ENCODE measurements at places on chromosomes 7 and 10.

- no peak for DNase-seq
Measured at GRCh38 chr10:129472696-129473555, 5.9 kb downstream of the MGMT start.

DNA sequence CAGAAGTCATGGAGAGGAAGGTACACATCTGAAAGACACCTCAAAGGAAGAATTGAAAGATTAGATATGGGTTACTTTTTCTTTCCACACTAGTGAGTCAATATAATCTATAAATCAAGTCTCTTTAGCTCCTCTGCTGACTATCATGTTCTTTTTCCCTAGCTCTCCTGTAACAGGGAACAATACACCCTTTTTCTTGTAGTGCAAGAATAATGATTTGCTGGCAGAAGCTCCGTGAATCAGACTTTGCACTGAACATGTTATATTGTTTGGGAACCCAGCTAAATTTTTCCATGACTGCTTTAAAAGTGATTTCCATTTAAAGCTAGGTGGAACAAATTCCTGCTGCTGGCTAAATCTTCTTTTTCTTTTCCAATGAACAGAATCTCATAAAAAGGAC, 756.6 kb upstream of the C7orf33 start:
- no peak for DNase-seq

DNA sequence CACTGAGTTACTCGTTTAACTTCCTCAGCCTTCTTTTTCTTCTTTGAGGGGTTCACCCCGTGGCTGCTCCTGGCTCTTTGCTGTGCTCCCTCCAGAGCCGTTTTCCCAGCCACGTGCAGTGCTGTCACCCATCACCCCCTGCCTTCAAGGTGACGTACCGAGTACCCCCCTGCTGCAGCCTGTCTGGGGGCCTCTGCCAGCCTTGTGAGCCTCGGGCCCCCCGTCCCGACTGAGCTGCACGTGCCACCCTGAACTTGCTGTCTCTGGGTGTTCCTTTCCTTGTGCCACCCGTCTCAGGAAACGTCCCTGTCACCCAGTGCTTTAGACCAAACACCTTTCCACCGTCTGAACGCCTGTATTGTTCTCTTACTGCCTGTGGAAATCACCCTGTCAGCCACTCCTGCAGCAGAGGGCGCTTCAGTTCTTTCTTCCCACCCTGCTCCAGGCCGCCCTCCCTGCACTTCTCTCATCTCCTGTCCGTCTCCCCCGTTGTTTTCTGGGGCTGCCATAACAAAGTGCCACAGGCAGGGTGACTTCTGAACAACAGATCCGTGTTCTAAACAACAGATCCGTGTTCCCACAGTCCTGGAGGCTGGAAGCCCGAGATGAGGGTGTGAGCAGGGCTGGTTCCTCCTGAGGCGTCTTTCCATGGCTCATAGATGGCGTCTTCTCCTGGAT, 44.6 kb downstream of the WDR37 start:
- DNase-seq = no peak

DNA sequence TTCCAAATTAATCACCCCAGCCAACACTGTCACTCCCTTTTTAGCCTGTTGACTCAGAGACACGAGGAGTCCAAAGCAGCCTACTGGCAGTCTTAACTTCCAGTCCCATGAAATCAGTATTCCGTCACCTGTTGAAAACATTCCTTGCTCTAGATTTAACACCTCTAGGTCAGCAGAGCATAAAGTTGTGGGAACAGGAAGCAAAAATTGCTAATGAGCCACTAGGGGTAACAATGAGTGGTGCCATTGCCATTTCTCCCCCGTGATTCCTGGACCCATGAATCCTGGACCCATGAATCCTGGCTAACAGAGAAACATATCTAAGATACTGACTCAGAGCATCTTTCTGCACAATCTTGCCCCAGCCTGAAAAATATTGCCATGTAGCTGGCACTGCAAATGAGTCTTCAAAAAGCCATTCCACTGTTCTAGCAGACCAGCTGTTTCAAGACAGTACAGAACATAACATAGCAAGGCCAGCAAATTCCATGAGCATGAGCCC, 252.7 kb upstream of the PTER start:
- no peak for DNase-seq

DNA sequence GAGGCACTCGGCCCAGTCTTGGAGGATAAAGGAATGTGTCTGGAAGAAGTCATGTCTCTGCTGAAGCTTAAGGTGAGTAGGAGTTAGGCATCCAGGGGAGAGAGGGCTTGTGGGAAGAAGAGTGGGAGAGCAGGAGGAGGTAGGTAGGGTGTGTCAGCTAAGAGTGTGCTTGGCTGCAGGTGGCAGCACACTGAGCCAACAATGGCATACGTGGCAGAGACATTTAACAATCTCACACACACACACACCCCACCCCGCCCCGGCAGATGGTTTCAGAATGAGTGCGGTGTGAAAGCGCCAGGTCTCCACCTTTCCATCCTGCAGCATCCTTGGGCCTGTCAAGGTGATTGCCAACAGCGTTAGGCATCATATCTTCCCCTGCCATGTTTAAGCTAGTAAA, 11.2 kb upstream of the ARPC1A start:
- no peak for DNase-seq

GRCh38 chr10:121947343-121948330, 19.8 kb upstream of the ATE1 start:
- no peak for DNase-seq

- DNase-seq = no peak
Measured at GRCh38 chr7:55970561-55970960, 6.2 kb downstream of the NIPSNAP2 start.

DNA sequence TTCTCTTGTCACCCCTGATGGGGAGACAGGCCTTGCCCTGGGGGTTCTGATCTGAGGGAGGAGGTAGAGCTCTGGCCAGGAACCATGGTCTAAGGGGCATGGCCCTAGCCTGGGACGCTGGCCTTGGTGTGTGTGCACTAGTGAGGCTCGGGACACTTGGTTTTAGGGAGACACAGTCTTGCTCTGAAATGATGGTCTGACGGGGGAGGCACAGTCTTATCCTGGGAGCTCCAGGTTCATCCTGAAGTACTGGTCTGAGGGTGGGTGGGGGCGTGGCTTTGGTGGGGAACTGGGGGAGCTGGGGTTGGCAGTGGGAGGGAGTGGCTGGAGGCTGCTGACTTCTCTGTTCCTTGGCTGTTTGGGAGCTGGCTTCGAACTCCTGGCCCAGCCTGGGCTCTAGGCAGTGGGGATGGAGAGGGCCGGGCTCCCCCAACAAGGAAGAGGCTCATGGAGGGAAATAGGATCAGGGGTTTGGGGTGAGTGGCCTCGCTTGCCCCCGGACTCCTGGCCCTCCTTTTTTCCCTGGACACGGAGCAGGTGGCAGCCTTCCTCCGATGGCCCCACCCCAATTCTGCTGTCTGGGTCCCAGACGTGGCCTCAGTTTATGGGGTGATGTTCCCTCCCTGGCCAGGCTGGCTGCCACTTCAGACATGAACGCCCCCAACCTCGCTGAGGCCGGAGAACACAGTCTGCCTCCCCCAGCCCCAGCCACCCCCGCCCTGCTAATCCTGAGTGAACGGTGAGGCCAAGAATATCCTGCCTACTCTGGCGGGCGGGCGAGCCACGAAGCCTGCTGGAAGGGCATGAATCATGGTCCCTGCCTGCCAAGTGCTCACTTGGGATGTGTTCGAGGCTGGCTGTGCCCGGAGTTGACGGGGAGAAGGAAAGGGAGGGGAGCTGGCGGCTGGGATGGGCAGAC, 43.5 kb downstream of the TMEM270 start:
- no peak for DNase-seq

DNA sequence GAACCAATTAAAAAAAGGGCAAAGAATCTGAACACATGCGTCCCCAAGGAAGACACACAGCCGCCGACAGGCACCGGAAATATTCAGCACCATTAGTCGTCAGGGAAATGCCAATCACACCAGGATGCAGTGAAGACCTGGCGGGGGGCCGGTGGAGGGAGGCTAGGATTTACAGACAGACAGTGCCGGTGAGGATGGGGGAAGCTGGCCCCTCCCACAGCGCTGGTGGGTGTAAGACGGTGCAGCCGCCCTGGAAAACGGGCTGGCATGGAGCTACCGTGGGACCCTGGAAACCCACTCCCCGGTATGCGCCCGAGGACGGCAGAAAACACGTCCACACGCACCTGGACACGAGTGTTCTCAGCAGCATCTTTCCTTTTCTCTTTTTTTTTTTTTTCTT, 4.8 kb upstream of the ADAP1 start:
- no peak for DNase-seq

- no peak for DNase-seq
Measured at GRCh38 chr10:116184512-116184794, 88.6 kb downstream of the GFRA1 start.

GRCh38 chr10:126242397-126243260, 145.6 kb downstream of the ADAM12 start:
- no peak for DNase-seq

GRCh38 chr7:2966466-2967078, 77.1 kb downstream of the CARD11 start:
- DNase-seq = no peak

DNA sequence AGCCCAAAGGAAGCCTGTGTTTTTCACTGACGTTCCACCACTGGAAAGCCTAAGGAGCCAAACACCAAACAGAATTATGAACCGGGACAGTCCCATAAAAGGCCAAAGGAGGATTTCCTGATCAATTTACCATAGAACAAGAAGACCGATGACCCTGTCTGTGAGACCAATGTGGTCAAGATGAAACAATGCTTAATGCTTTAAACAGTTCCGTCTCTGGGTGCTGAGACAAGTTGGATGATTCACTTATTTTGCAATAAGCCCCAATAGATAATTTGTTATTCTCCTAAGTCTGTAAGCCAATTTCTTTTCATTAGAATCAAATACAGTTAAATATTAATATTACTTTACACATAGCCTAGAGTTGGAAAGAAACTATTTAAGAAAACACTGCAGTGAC, 134.9 kb downstream of the MICU1 start:
- DNase-seq = no peak

- DNase-seq = no peak
Measured at GRCh38 chr7:148620749-148621359, 30.3 kb downstream of the C7orf33 start.

GRCh38 chr10:66291133-66291532, 634.7 kb upstream of the LRRTM3 start:
- DNase-seq = no peak

- no peak for DNase-seq
Measured at GRCh38 chr7:74028321-74028838, 407 bp downstream of the ELN start.

Measured in DMS79 (cell line).